Spinal cord (tissue), 10 donors: ENCODE measurements at places on chromosomes 6 and 20. TPM values are rescaled to one million over a fixed set of nuclear protein-coding genes. Genes with fewer than 3 reads are reported as not detected.
A peak's percentile ranks its signal among the peaks of the same experiment; 100 is the strongest.

Gene OVOL2
- 0.38 TPM for polyA plus RNA-seq

- no peak for DNase-seq
- no peaks in the 10 kb centered on the region for H3K27me3 ChIP-seq
- no peaks in the 10 kb centered on the region for H3K4me1 ChIP-seq
- no peaks in the 10 kb centered on the region for H3K36me3 ChIP-seq
- H3K4me3 ChIP-seq = no peak overlapping the region
Observed at GRCh38 chr6:107217248-107217647, 101.9 kb upstream of the BEND3 start.

- H3K4me1 ChIP-seq = peaks cover 7% of the 10 kb centered on the region
- peaks cover 83% of the 10 kb centered on the region for H3K36me3 ChIP-seq
- H3K27me3 ChIP-seq = no peaks in the 10 kb centered on the region
- H3K4me3 ChIP-seq = no peak overlapping the region
- DNase-seq = peak; percentile 60
Observed at GRCh38 chr20:49245921-49246740, 26.9 kb downstream of the DDX27 start.

- H3K4me3 ChIP-seq = no peak overlapping the region
- H3K4me1 ChIP-seq = peaks cover 9% of the 10 kb centered on the region
- H3K27ac ChIP-seq = no peak overlapping the region
- no peak for DNase-seq
- H3K27me3 ChIP-seq = no peaks in the 10 kb centered on the region
- H3K36me3 ChIP-seq = no peaks in the 10 kb centered on the region
Observed at GRCh38 chr20:684676-685319, 9.2 kb upstream of the SCRT2 start.

- no peaks in the 10 kb centered on the region for H3K36me3 ChIP-seq
- H3K4me1 ChIP-seq = peaks cover 5% of the 10 kb centered on the region
- no peak overlapping the region for H3K4me3 ChIP-seq
- H3K27ac ChIP-seq = no peak overlapping the region
Observed at GRCh38 chr6:104473021-104473429, 386.7 kb downstream of the HACE1 start.

Gene GNAS
- polyA plus RNA-seq = 3,485 TPM
